Heart left ventricle (tissue), 16 donors: ENCODE measurements at places on chromosomes 4 and X. TPM values are rescaled to one million over a fixed set of nuclear protein-coding genes. Genes with fewer than 3 reads are reported as not detected.

DNA sequence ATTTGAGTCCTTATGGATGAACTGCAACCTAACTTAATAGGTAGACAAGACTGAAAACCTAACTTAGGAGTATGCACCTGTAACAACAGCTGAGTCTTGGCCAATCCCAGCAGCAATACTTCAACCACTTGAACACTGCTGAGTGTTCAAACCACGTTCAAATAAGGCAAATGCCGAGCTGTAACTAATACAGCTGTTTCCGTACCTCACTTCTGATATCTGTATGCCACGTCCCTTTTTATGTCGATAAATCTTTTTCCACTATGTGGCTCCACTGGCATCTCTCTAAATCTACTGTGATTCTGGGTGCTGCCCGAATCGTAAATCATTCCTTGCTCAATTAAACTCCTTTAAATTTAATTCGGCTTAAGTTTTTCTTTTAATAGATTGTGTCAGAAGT lies 459.7 kb downstream of the INPP4B start:
- H3K36me3 ChIP-seq: no peaks in the 10 kb centered on the region
- no peak overlapping the region for H3K27ac ChIP-seq
- H3K4me3 ChIP-seq: no peak overlapping the region
- H3K4me1 ChIP-seq: peaks cover 4% of the 10 kb centered on the region
- H3K27me3 ChIP-seq: no peaks in the 10 kb centered on the region
- DNase-seq: no peak

DNA sequence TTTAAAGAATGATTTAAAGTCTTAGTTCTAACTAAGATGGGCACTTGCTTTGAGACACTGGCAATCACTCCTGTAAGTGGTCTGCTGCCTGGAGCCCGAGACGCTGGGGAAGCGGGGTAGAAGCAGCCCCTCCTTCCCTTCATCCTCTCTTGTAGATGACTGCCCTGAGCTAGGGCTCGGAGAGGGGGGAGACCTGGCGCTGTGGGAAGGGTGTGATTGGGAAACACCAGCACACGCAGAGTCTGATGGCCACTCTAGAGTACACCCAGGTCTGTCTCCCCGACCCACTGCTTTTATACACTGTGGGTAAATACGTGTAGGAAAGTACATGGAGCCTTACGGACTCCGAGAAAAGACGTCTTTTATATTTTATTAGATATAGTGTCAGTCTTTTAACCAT lies 24.0 kb downstream of the LRP2BP start:
- peaks cover 18% of the 10 kb centered on the region for H3K36me3 ChIP-seq
- no peaks in the 10 kb centered on the region for H3K4me1 ChIP-seq
- no peak overlapping the region for H3K4me3 ChIP-seq
- no peak overlapping the region for H3K27ac ChIP-seq
- DNase-seq: no peak

DNA sequence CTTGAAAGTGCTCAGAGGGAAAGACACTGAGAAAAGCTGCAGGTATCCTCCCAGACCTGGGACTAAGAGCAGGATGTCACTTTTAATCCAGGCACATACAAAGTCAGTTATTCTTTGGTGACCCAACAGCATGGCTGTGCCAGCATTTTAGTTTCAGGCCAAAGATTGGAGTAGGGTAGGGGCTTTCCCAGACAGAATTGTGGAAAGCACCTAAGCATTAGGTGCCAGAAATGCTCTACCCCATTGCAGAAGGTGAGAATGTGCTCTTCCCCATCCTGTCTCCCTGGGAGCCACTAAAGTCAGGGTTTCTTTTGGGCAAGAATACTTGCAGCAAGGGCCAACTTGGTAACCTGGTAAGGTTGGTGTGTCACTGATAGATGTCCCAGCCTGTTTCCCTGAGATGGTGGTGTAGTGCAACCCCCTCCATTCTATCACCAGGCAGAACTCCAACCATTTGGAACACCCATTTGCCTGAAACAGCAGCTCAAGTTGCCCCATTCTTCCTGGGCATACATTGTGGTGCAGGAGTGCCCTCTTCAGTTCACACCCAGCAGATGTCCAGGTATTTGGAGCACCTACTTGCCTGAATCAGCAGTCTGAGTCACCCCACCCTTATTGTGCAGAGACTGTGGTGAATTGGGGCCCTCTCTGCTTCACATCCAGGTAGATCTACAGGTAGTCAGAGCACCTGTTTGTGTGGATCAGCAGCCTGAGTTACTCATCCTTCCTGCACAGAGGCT lies 183.5 kb downstream of the ZC4H2 start:
- H3K27ac ChIP-seq: no peak overlapping the region
- no peak for DNase-seq
- no peaks in the 10 kb centered on the region for H3K36me3 ChIP-seq

DNA sequence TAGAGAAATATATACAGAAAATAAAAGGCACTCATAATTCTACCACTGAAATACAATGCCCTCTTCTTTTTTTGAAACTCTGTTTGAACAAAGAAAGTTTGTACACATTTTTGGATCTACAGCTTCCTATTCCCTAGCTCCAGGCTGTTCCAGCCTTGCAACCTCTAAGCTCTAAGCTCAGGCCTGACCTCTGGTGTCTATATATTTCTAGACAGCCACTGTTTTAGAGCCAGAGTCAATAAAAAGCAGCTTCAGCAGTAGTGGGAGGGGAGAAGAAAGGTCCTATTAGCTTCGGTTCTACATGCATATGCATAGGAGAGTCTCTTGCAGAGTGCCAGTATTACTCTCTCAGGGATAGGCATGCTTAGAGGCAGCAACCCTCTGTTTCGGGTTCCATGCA lies 39.7 kb downstream of the CLDN2 start:
- H3K4me1 ChIP-seq: no peaks in the 10 kb centered on the region
- peaks cover 58% of the 10 kb centered on the region for H3K36me3 ChIP-seq
- DNase-seq: no peak
- H3K27me3 ChIP-seq: no peaks in the 10 kb centered on the region

DNA sequence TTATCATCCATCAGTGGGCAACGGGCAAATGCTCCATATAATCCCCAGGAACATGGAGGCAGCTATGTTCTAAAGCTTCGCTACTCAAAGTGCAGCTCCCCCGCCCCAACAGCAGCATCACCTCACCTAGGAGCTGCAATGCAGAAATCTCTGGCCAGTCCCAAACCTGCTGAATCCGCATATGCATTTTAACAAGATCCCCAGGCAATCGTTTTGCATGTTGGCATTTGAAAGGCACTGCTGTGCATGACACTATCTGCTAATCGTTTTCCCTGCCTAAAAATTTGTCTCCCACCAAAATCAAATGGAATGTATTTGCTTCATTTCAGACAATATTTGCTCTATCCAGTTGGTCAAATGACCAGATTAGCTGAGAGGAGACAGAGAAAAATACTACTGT lies 15.2 kb downstream of the ADGRG2 start:
- no peak for DNase-seq
- no peak overlapping the region for H3K27ac ChIP-seq
- no peaks in the 10 kb centered on the region for H3K36me3 ChIP-seq
- no peaks in the 10 kb centered on the region for H3K4me1 ChIP-seq
- no peak overlapping the region for H3K4me3 ChIP-seq
- no peaks in the 10 kb centered on the region for H3K27me3 ChIP-seq

DNA sequence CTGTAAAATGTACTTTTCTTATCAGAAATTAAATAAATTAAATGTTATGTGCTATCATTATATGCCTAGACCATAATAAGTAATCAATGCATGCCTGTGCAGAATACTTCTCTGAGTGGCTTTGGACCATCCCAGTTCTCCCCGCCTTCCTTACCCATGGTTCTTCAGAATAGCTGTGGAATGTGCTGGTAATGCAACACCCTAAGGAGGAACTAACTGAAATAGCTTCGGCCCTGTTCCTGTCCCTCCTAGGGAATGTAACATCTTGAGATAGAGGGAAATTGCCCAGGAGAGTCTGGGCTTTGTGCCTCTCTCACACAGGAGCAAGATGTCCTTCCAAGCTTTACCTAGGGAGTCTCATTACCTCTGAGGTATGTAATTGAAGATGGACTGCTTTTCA lies 693.6 kb upstream of the HS3ST1 start:
- DNase-seq: no peak
- H3K4me3 ChIP-seq: no peak overlapping the region
- no peaks in the 10 kb centered on the region for H3K36me3 ChIP-seq

- no peak overlapping the region for H3K27ac ChIP-seq
- H3K4me1 ChIP-seq: no peaks in the 10 kb centered on the region
- DNase-seq: no peak
- H3K36me3 ChIP-seq: no peaks in the 10 kb centered on the region
Measured at GRCh38 chr4:81221303-81222081, 6.5 kb upstream of the PRKG2 start.

- no peak overlapping the region for H3K27ac ChIP-seq
- no peak overlapping the region for H3K4me3 ChIP-seq
- no peaks in the 10 kb centered on the region for H3K36me3 ChIP-seq
- peaks cover 32% of the 10 kb centered on the region for H3K27me3 ChIP-seq
Measured at GRCh38 chr4:6201580-6202091, 1.3 kb upstream of the JAKMIP1 start.

DNA sequence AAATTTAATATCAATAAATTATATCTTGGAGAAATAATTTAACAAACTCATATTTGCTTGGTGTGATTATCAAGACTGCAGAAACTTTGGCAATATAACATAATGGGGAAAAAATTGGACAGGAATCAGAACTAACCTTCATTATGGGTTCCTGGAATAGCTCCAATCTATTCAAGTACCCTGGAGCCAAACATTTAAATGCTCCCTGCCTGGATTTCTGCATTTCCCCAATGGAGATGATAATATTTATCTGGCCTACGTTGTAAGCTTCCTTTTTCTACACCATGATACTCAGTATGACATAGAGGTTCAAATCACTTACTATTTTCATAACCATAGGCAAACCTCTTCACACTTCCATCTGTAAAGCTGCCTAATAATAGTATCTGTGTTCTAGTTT lies 326.8 kb downstream of the TRIML1 start:
- H3K4me1 ChIP-seq: no peaks in the 10 kb centered on the region
- no peak for DNase-seq
- no peaks in the 10 kb centered on the region for H3K36me3 ChIP-seq
- no peak overlapping the region for H3K4me3 ChIP-seq
- no peaks in the 10 kb centered on the region for H3K27me3 ChIP-seq

DNA sequence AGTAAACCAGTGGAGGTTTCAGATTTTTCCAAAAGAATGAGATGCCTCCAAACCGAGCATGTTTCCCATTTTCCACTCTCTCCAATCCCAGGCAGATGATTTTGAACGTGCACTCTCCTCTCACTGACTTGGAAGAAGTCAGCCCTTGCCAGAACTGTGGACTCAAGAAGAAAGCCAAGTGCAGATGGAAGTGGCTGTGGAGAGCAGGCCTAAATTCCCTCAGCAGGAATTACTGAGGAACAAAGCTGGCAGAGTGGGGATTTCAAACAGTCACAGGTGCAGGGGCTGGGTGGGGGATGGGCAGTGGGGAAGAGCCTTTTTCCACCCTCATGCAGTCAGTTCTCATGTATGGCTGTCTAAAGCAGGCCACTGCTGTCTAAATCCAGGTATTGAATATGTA lies 83.5 kb upstream of the PLAC1 start:
- H3K4me1 ChIP-seq: peaks cover 5% of the 10 kb centered on the region
- H3K4me3 ChIP-seq: no peak overlapping the region
- H3K27me3 ChIP-seq: peaks cover 7% of the 10 kb centered on the region
- H3K36me3 ChIP-seq: no peaks in the 10 kb centered on the region
- no peak overlapping the region for H3K27ac ChIP-seq

DNA sequence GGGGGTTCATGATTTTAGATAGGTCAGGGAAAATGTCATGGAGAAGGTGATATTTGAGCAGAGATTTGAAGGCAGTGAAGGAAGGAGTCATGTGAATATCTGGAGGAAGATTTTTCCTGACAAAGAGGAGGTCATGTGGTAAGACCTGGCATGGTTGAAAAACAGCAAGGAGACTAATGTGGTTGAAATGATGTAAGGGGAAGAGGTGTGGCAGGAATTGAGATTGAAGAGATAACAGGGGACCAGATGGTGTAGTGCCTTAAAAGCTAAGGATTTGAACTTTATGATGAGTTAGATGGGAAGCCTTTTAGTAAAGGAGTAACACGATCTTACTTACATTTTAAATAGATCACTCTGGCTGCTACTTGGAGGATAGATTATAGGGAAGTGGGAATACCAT lies 210.9 kb downstream of the RTL9 start:
- H3K4me3 ChIP-seq: no peak overlapping the region
- no peak for DNase-seq
- no peaks in the 10 kb centered on the region for H3K36me3 ChIP-seq
- H3K27ac ChIP-seq: no peak overlapping the region

GRCh38 chr4:46927201-46927600 lies 18.2 kb upstream of the COX7B2 start:
- no peaks in the 10 kb centered on the region for H3K36me3 ChIP-seq
- no peak overlapping the region for H3K27ac ChIP-seq
- no peaks in the 10 kb centered on the region for H3K4me1 ChIP-seq

DNA sequence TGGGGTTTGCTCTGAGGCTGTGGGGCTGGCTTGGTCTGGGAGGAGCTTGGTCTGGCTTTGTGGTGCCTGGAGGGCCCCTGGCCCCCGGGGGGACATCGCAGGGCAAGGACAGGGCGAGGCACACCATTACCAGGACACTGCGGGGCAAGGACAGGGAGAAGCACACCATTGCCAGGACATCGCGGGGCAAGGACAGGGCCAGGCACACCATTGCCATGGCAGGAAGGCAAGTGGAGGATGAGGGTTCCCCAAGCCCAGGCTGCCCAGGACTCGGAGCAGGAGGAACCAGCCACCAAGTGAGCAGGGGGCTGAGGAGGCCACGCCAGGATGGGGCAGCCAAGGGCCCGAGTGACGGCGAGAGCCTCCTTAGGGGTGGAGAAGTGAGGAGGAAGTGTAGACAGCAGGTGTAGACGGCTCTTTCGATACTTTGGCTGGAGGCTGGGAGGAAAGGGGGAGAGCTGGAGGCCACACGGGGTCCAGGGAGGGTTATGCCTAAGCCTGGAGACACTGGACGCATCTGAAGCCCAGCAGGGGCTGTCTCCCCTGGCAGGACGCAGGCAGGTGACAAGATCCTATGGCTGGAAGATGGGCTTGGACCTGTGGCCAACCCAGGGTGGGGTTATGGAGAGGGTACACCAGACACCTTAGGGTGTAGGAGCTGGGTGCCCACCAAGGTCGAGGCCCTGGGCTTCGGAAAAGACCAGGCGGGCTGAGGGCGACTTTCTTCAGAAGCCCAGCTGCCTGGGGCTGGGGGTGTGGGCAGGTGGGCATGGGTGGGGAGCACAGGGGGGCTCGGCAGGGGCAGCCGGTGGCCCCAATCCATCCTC lies 7.3 kb downstream of the NKX1-1 start:
- no peak overlapping the region for H3K27ac ChIP-seq
- DNase-seq: no peak
- peaks cover 40% of the 10 kb centered on the region for H3K27me3 ChIP-seq
- peaks cover 2% of the 10 kb centered on the region for H3K36me3 ChIP-seq

The EDA2R gene
- 0.87 TPM for total RNA-seq

The SSX2 gene
- total RNA-seq: not detected

The GLRA2 gene
- total RNA-seq: not detected

The UCP1 gene
- not detected for total RNA-seq
